RKO (cell line): ENCODE measurements at places on chromosomes 2 and 18.
A peak's percentile ranks its signal among the peaks of the same experiment; 100 is the strongest.

- DNase-seq = no peak
These were observed 726.9 kb upstream of the CHAC2 start for GRCh38 chr2:53040536-53041229.

DNA sequence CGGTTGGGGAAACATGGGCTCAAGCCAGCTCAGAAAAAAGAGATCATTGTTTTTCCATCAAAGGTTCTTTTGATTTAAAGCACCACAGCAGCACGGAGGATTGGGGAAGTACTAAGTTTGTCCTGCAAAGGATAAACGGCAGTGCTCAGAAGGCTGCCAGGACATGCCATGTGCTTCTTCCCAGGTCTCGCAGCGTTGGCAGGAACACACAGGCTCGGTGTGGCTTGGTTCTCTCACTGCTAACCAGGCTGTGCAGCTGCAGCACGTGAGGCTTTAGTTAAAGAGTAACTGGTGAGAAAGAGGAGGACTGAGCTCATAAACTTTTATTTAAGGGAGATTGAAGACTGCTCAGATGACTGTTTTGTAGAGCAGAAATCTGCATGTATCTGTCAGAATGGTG, 264.3 kb downstream of the TSN start:
- no peak for DNase-seq

DNA sequence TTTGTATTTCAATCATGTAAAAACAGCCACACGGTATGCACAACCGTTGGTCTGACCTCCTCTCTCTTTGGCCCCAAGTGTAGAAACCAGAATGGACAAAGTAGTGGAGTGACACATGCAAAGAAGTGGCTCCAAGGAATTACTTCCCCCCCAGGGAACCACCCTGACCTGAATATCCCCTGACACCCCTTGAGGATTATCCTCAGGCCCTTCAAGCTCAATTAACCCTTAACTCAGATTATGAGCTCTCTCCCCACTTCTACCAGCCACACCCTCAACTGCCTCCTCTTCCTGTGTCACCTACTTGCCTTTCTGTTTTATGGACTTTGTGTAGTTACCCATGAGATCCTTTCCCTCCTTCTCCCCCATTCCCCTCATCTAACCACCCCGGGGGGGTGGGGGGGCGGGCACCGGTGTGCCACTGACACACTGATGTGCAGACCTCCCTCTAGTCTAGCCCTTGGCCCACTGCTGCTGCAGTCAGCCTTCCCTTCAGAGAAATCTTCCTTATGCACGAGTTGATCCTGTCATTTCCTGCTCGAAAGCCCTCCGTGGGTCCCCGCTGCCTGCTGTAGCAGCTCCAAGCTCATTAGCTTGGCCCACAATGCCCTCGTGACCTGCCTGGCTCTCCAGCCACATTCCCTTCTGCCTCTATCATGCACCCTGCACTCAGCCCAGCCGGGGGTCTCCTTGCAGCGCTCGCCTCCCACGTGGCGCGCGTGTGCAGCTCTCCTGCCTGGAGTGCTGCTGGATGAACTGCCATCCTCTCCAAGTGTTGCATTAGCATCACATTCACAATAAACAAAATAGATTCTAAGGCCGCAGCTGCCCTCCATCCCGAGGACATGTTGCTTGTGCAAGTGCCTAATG, 40.1 kb upstream of the TMEM177 start:
- no peak for DNase-seq

- peak; percentile 30 for DNase-seq
These were observed 865.1 kb upstream of the VRK2 start for GRCh38 chr2:57181315-57182038.

DNA sequence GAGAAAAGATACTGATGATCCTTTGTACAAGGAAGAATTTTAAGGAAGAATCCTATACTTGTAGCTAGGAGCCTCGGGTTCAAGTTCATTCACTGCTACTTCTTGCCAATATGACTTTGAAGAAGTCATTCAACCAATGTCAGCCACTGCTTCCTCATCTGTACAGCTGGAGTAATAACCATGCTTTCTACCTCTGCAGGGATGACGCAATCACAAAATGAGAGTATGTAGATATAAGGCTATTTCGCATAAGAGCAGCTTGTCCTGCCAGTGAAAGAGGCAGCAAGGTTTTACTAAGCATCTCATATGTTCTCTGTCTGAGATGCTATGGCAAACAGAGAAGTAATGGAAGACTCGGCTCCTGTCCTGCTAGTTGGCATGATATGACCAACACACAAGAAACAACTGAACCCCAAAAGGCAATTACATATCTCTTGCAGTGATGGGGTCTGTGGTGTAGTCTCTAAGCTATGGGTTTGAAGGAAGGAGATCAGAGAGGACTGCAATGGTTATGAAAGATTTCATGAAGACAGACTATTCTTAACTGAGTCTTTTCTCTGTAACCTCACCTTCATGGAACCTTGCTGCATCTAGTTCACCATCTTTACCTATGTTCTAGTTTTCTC, 9.2 kb downstream of the AAK1 start:
- no peak for DNase-seq

DNA sequence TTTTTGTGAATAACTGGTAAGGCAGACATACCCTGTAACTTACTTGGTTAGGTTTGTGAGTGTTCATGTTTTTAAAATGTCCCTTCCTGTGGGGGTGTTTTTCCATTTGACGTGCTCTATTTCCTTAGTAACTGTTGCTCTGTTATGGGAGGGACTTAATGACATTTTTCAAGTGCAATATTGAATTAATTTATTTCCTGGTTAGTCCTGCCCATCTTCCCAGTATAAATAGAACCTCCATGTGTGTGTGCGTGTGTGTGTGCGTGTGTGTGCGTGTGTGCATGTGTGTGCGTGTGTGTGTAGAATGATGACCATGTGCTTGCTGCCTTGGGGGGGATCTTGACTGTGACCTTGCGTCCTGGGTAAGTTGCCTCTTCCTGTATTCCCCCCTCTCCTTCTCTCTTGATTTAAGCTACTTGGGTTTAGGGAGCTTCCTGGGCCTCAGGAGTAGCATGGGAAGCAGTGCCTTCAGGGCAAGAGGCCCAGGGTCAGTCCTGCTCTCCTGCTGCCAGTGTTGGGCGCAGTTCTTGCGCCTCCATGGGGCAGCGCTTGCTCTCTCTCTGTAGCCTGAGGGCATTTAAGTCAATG, 163.9 kb downstream of the LDLRAD4 start:
- DNase-seq = no peak

DNA sequence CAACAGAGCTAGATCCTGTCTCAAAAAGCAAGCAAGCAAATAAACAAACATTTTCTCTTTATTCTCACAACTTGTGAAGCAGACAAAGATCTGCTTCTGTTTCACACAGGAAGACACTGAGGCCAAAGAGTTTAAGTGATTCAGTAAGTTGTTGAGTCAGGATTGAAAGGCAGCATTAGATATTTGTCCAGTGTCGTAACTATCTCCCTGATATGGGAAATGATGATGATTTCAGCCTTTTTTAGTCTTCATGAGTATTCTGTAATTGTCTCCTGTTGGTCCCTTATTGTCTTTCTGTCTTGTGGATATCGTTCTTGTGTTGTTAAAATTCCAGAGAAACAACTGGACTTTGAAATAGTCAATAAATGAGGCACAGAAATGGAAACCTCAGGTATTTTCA, 59.6 kb downstream of the GATA6 start:
- peak; percentile 29 for DNase-seq

GRCh38 chr18:37207343-37207742, 358.3 kb downstream of the CELF4 start:
- no peak for DNase-seq

GRCh38 chr18:46214435-46214834, 110.2 kb downstream of the HAUS1 start:
- DNase-seq = no peak

DNA sequence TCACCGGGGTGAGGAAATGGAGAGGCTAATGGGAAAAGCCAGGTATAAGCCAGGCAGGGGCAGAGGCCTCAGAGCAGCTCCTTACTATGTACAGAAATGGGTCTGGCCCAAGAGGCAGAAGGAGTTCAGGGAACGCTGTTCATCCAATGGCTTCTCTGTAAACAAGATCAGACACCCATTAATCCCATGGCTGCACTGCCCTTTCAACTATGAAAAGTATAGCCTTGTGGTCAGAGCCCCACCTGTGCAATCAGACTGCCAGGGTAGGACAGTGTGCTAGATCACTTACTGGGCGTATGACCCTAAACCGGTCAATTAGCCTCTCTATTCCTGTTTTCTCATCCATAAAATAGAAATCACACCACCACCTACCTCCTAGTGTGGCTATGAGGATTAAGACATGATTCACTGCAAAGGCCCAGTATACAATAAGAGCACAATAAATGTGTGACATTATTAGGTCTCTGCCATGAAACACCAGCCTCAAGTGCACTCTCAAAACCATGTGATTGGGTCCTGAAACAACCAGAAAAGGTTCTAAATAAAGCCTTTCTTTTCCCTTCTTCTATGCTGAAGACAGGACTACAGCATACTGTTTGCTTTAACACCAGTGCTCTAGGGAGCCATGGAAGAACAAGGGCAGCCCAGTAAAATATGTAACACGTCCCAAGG, 4.4 kb downstream of the ANKRD44 start:
- no peak for DNase-seq

GRCh38 chr2:10591207-10591606, 98.6 kb downstream of the NOL10 start:
- DNase-seq = no peak

- no peak for DNase-seq
These were observed 98.8 kb upstream of the EML6 start for GRCh38 chr2:54624591-54625071.

GRCh38 chr2:125543968-125544514, 1111.9 kb upstream of the GYPC start:
- no peak for DNase-seq

DNA sequence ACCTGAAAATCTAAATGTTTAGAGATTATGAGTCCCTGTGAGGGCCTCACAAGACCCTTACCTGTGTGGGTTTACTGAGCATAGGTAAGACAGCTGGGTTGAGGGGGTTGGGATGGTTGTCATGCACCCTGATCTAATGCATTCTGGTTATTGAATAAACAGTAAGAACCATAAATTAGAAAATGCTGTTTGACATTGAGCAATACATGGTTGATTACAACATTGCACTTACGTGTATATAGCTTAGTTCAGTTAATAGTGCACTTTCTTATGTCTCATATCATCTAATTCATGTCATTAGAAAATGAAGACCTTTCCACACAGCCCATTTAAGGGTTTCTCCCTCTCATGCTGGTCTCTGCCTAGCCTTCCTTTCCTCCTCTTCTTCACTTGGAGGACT, 253.5 kb upstream of the ATP5MC3 start:
- DNase-seq = no peak

- DNase-seq = peak; percentile 87
These were observed 38.7 kb downstream of the SCG2 start for GRCh38 chr2:223563462-223563861.

- DNase-seq = no peak
These were observed 52.8 kb upstream of the EPB41L3 start for GRCh38 chr18:5596585-5596984.

DNA sequence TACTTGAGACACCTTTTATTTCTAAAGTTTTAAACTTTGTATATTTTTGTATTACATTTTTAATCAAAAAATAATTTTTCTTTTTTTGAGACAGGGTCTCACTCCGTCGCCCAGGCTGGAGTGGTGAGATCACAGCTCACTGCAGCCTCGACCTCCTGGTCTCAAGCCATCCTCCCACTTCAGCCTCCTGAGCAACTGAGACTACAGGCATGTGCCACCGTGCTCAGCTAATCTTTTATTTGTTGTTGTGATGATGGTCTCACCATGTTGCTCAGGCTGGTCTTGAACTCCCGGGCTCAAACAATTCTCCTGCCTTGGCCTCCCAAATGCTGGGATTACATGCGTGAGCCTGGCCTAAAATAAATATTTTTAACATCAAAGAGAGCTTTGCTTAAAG, 218.7 kb upstream of the SH3BP4 start:
- no peak for DNase-seq

- DNase-seq = no peak
These were observed 14.9 kb upstream of the SNED1 start for GRCh38 chr2:240983361-240983995.

- DNase-seq = no peak
These were observed 176.1 kb downstream of the IKZF2 start for GRCh38 chr2:212975333-212975732.

DNA sequence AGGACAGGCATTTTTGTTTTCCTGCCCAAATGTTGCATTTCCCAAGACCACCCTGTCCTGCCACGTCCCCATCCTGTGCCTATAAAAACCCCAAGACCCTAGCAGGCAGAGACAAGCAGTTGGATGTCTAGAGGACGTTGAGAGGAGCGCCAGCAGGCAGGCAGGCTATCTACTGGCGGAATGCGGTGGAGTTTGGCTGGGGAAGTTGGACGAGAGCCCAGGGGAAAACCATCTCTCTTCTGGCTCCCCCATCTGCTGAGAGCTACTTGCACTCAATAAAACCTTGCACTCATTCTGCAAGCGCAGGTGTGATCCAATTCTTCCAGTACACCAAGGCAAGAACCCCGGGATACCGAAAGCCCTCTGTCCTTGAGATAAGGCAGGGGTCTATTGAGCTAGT, 72.5 kb downstream of the ARL6IP6 start:
- no peak for DNase-seq

DNA sequence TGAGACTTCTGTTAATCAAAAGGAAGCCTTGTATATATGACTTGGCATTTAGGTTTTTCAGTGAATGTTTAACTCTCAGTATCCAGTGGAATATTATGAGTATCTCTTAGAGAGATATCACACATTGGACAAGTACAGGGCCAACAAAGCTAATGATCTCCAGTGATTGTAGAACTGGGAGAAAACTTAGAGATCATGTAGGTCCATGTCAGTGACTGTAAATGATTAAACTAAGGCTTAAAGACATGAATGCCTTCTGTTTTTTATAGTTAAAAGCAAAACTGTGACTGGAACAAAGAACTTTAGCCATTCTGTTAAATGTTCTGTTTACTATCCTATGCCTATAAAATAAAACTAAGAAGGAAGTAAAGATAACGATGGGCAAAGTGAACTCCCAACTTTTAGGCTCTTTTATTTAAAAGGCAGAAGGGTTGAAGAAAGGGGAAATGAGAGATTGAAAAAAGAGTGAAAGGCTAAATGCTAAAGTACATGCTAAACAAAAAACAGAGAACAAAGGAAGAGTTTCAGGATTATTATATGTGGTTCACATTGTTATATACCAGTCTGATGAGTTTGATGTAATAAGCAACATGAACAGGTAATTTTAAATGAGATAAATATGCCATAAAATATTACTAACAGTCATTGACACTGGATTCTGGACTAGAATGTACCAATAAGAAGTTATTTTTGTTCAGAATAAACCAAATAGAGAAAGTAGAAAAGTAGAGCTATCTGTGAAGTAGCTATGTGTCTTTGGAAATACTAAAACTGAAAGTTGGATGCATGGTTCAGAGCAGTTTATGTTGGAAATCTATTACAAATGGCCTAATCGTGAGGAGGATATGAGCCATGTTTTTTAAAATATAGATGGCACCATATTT, 37.1 kb upstream of the TNFRSF11A start:
- DNase-seq = no peak
